ENCODE measurements at places on chromosomes 13 and 19.

DNA sequence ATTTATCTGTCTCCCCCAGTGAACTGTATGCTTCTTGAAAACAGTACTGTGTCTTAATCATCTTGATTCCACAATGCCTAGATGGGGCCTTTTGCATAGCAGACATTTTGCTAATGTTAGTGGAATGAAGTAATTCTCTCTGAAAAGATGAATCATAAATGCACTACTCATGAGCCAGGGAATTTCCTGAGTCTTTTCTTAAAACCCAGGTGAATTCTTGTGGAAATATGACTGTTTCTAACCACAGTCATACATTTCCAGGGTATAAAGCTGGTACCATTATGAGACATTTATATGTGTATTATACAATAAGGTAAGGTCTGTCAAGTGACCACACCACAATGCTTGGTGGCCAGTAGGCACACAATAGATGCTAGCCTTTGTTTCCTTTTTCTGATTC, 5.5 kb upstream of the KCTD4 start:
- DNase-seq, result peak; percentile 32

DNA sequence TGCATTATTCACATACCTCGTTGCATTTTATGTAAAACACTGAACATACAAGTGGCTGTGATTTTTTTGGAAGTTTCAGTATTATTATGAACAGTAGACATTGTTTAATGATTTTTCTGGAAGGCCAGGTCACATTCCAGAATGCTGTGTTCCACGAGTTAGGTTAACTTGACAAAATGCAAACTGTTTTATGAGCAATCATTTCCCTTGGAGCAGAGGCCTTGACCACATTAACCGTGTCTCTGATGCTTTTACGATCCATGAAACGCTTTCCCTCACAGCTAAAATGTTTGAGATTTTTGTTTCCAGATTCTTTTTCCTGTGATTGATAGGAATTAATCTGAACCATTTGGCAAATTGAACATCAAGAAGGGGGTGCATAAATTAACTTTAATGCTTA, 57.8 kb downstream of the MBNL2 start:
- DNase-seq, result no peak

DNA sequence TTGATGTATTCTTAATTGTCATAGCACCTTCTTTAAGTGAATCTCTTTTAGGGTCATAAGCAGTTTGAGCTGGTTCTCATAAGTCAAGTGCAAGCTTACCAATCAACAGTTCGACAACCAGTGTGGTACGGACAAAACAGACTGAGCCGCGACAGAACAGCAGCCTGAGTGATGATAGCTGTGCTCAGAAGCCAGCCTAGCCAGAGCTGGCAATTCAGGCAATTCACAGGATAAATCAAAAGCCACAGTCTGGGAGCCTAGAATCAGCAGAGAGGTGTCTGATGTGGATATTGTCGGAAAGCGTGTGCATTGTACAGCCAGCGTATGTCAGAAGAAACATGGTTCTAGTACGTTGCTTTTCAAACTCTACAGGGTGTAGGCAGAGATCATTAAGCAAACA, 14.9 kb downstream of the UBE2L5 start:
- no peak for DNase-seq

DNA sequence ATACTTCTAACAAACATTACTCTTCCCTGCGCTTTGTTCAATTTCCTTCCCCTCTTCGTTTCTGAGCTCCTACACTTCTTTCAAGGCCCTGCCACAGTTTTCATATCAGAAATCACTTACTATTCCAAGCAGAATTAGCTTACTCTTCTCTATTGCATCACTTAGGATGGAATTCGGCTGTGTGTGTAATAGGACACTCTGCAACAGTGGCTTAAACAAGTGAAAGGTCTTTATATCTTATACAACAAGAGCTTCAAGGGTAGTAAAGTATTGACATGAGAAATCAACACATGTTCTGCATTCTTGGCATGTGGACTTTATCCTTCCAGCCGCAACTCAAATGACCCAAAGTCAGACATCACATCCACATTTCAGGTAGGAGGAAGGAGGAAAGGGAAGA, 279.6 kb downstream of the PCDH20 start:
- no peak for DNase-seq

DNA sequence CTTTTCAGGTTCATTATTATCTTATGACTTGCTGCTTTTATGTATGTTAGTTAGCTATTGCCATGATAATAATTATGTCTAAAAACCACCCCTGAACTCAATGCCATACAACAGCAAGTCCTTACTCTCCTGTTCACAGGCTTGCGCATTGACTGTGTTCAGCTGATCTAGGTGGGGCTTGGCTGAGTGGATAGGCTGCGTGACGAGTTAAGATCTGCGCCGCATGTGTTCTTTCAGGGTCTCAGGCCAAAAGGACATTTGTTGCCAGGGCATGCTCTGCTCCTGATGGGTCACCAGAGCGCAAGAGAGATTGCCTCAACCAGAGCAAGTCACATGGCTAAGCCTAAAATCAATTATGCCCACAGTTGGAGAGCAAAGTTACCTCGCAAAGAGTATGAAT, 859 bp downstream of the ZNF568 start:
- DNase-seq, result peak; percentile 21

GRCh38 chr13:23558675-23559536, 11.3 kb upstream of the TNFRSF19 start:
- peak; percentile 31 for DNase-seq

GRCh38 chr13:109672545-109672944, 113.8 kb downstream of the IRS2 start:
- no peak for DNase-seq

DNA sequence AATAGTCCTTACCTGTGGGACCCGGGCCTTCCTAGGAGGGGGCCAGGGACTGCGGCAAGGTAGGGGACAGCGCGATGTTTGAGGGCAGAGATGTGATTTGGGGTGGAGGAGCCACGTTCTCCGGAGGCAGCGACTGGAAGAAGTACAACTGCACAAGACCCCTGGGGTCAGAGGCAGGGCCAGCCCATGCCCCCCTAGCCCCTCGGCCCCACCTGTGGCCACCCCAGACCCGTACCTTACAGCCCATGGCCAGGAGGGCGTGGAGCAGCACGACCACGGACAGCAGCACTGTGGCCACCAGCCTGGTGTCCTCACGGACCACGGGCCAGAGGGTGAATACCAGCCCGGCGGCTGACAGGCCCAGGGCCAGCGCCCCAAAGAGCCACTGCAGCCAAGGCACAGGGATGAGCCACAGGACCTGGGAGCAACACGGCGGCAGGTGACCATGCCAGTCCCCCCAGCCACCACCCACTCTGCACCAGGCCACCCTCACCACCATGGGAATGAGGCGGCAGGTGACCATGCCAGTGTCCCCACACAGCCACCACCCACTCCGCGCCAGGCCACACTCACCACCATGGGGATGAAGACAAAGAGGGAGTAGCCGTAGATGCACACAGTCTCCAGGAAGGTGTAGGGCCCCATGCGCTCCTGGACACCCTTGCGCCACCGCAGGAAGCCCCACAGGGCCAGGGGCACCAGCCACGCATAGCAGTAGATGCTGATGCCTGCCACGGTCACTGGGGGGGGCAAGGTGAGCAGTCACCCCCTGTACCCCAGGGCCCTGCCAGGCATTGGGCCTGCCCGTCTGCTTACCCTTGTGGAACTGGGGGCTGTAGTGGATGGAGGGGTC, 5.0 kb downstream of the YIPF2 start:
- no peak for DNase-seq

GRCh38 chr13:44904967-44905366, 84.3 kb downstream of the NUFIP1 start:
- DNase-seq, result no peak

DNA sequence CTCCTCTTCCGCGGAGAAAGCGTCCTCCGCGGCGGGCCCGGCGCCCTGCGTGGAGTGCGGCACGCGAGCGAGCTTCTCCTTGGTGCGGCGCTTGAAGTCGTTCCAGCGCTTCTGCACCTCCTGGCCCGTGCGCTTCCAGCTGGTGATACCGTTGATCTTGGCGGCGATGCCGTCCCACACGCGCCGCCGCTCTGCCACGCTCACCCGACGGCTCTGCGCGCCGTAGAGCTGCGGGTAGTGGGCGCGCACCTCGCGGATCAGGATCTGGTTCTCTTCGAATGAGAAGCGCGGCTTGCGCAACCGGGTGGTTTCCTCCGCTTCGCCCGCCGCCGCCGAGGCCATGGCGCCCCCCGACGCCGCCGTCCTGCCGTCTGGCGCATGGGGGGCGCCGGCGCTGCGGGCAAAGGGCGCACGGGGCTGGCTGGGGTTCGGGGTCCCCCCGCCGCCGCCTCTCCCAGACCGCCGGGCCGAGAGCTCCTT, 941 bp downstream of the MYPOP start:
- peak; percentile 59 for DNase-seq

- DNase-seq, result no peak
Measured at GRCh38 chr19:10756791-10757190, 38.9 kb downstream of the DNM2 start.

- DNase-seq, result no peak
Measured at GRCh38 chr13:110220471-110220870, 86.5 kb downstream of the COL4A1 start.

GRCh38 chr19:55474269-55475265, 1.9 kb upstream of the ZNF628 start:
- DNase-seq, result no peak

- no peak for DNase-seq
Measured at GRCh38 chr19:58497634-58498170, 14.1 kb downstream of the SLC27A5 start.

- no peak for DNase-seq
Measured at GRCh38 chr13:94128430-94128829, 351.1 kb downstream of the DCT start.

GRCh38 chr13:106568299-106569003, 514 bp upstream of the ARGLU1 start:
- no peak for DNase-seq

- no peak for DNase-seq
Measured at GRCh38 chr13:97460004-97460775, 26.2 kb downstream of the RAP2A start.

- DNase-seq, result peak; percentile 84
Measured at GRCh38 chr19:13847407-13848339, 29.3 kb upstream of the NANOS3 start.

DNA sequence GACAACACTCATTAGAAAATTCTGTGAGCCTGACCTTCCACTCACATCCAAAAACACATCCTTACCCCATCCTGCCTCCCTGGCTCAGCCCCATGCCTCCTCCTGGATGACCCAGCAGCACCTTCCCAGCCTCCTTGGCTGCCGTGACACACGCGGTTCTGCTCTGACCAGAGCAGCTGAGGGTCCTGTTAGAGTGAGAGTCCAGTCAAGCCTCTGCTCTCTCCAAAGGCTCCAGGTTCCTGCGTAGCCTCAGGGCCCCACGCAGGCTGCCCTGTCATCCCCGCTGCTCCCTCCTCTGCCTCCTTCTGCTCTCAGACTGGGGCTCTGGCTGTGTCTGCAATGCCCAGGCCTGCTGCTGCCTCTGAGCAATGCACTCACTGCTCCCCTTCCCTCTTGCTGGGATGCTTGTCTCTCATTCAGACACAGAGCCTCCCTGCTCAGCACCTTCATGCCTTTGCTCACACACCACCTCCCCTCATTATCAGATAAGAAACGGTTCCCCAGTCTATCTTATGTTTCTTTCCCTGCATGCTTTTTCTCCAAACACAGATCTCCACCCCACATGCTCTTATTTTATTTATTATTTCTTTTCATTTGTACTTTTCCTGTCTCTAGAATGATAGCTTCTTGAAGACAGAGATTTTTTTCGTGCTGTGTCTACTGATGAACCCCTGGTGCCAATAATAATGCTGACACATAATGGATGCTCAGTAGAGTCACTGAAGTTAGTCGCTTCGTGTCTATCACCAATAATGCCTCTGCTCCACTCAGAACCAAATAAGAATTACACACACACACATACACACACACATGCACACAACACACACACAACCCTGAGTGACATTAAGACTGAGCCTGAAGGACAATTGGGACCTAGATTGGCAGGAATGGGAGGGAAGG, 10.2 kb upstream of the SIGLEC6 start:
- DNase-seq, result no peak

GRCh38 chr19:15507068-15508034, 974 bp upstream of the CYP4F22 start:
- no peak for DNase-seq

GRCh38 chr13:22929381-22930126, 251.2 kb upstream of the SGCG start:
- DNase-seq, result no peak

- no peak for DNase-seq
Measured at GRCh38 chr19:29497686-29498436, 27.9 kb upstream of the VSTM2B start.

- no peak for DNase-seq
Measured at GRCh38 chr13:24052547-24053518, 107.7 kb upstream of the SPATA13 start.

DNA sequence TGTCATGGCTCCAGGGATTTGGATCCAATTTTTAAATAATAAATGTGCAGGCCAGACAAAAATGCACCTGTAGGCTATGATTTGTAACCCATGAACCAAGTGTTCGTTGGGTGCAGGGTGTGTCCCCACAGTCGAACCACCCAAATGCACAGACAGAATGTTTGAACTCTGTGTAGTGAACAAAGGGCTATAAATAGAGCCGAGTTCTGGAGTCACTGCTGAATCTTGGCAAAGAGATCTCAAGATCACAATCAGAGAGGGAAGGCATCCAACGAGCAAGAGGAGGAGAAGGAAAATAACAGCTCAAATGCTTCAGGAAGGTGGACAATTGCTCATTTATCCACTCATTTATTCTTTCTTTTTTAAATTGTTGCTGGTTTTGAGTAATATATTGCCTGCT, 547.9 kb downstream of the FGF9 start:
- no peak for DNase-seq
